ENCODE measurements at places on chromosomes 12 and 14.

DNA sequence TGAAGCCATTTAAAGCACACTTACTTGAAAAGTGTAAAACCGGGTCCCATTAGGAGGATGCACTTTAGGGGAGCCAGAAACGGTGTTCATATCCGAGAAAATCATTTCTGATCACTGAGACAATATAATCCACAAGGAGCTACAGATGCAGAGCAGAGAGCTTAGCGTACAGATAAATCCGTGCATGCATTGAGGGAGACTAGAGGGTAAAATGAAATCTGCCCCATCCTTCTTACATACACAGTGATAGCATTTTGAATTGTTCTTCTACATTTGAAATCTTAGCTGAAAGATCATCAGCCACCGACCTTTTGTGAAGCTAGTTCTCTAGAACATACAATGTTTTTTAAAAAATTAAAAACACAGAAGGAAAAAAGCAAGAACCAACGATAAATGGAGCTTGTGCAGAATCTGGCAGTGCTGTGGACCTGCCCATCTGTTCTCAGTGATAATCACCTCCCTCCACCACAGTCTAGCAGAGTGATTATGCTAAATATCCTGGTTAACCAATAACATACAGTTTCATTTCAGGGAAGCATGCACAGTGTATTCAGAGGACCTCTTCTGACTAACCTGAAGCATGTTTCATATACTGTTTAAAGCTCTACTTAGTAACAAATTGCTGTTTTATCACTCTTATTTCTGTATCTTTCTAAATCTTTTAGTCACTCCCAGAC lies 161.1 kb downstream of the PPFIA2 start:
- DNase-seq = no peak

DNA sequence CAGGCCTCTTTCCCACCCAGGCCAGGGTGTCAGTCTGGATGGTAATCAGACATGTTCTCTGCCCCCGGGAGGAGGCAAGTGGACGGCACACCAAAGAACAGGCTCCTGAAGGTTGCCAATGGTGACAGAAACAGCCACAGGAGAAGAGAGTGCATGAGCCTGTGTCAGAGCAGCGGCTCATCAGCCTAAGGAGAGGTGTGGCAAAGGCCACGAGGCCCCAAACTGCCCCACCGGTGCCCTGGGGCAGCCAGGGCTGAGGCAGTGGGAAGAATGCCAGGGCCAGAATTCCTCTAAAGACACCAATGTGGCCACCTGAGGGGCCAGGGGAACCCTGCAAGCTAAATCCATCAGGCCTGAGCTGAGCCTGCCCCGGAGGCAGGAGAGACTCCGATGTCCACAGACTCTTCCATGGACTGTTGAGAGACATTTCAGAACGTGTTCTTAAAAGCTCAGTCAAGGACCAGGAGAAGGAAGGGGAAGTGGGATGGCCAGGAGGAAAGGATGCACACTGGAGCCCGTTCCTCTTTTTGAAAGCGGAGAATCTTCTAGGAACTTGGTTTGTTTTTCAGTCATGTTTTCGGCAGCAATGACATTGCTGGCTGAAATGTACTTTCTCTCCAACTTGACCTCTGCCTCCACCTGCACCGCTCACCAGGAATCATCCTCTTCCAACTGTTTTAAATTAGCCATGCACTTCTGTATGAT lies 176.3 kb upstream of the FKBP4 start:
- no peak for DNase-seq

GRCh38 chr12:10554756-10555481 lies 49.2 kb downstream of the EIF2S3B start:
- DNase-seq = no peak

DNA sequence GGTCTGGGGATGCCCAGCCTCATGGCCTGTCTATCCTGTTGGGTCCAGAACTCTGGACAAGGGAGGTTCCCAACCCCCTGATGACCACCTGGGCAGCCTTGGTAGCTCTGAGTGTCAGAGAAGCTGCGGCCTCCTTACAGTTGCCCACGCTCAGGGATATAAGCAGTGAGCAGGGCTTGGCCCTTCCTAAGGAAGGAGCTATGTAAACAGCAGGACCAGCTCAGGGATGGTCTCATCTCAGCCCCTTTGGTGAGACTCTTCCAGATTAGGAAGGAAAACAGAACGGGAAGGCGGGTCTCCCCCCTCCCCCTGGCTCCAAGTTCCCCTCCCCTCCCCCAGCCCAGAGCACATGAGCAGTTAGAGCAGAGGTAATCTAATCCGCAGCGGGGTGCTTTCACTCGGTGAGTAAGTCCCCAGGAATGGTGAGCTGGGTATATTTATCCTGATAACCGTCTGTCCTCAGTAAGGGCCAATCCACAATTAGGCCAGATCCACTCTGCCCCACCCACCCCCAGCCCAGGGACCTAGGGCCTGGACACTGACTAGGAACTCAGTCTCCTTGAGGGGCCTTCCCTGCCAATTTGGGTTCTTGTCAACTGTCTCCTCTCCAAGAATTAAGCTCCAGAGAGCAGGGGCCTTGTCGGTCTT lies 29.5 kb upstream of the RPLP0 start:
- DNase-seq = no peak

- DNase-seq = no peak
These were observed 64.9 kb downstream of the STXBP6 start for GRCh38 chr14:24984846-24985589.

DNA sequence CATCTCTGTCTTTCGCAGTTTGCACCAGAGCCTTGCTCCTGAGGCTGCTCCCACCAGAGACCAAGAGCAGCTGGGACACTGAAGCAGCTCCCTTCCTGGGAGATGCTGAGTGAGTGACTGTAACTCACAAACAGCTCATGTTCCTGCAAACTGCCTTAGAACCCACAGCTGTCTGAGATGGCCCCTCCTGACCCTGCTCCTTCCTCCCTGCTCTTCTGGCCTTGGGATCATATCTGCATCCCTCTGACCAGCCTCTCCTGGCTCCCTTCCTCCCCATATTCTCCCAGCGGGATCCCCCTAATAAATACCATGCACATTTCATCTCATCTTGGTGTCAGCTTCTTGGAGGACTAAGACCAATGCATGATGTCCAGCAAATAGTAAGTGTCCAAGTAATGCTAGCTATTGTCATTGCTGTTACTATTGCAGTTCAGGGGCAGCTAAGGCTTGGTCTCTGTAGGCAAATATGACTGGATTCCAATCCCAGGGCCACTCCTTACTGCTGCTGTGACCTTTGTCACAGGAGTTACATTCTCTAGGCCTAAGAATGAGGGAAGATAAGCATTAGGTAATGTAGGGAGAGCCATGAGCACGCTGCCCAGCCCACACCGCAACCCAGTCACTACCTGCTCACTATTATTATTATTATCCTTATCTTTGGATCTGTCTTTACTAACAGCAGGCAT lies 47.9 kb downstream of the SYNE3 start:
- DNase-seq = no peak

Measured in D721Med (cell line).